ENCODE measurements at places on chromosomes 2 and 18.
A peak's percentile ranks its signal among the peaks of the same experiment; 100 is the strongest.

GRCh38 chr2:239196474-239197021 is 204.3 kb downstream of the HDAC4 start:
- peak; percentile 19 for DNase-seq

GRCh38 chr2:2577407-2577831 is 246.3 kb upstream of the MYT1L start:
- DNase-seq: peak; percentile 71

DNA sequence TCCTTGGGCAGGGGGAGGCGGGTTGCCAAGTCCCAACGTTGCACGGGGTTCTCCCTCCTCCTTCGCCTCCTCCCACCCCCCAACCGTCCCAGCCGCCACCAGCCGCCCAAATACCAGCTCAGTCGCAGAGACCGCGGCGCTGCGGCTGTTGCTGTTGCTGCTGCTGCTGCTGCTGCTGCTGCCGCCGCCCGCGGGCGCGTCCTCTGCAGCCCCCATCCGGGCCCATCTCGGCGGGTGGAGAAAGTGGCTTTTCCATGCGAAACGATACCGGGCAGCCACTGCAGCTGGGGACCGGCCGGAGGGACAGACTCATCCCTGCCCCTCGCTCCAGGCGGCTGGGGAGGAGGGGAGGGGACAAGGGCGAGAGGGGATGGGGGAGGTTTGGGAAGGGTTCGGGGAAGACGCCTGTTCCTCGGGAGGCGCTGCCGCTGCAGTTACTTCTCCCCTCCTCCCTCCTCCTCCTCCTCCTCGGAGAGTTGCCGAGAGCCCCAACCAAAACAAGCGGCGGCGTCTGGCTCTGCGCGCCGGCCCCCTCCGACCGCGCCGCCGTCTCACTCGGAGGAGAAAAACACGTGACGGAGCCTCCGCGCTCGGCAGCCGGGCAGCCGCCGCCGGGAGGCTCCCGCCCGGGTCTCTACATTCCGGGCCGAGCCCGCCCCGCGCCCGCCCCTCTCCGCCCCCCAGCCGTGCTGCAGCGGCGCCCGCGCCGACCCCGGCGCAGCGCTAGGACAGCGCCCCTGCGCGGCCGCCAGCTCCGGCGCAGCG is at the start of gene IRS1:
IRS1 (minus strand) TSS at position 610 of the 765 bp plus-strand sequence. CDS start 1,082 bp downstream, outside the sequence.
- DNase-seq: peak; percentile 89

DNA sequence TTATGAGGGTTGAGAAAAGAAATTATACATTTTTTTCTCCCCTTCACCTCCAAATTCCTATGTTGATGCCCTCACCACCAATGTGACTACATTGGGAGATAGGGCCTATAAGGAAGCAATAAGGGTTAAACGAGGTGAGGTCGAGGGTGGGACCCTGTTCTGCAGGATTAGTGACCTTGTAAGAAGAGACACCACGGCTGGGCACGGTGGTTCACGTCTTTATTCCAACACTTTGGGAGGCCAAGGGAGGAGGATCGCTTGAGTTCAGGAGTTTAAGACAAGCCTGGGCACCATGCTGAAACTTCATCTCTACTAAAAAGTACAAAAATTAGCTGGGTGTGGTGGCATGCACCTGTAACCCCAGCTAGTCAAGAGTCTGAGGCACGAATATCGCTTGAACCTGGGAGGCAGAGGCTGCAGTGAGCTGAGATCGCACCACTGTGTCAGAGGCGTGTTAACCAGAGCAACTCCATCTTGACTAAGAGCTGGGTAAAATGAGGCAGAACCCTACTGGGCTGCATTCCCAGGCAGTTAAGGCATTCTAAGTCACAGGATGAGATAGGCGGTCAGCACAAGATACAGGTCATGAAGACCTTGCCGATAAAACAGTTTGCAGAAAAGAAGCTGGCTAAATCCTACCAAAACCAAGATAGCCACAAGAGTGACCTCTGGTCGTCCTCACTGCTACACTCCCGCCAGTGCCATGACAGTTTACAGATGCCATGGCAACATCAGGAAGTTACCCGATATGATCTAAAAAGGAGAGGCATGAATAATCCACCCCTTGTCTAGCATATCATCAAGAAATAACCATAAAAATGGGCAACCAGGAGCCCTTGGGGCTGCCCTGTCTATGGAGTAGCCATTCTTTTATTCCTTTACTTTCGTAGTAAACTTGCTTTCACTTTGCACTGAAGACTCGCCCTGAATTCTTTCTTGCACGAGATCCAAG is 77.0 kb downstream of the NCAPH start:
- no peak for DNase-seq

DNA sequence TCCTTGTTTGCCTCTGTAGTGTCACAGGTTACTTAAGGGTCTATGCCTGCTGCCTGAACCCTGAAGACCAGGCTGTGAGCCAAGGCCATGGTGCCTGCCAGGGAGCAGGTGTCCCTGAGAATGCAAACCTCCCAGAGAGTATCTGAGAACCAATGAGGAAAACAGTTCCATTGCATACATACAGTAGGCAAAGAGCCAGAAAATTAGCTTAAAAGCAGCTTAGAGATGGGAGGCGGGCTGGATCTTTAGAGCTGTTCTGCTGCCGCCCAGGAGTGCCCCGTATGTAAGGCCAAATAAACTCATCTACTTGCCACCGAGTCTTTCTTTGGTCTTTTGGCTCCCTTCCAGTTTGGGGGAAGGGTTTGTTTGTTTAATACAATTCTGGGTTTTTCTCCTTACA is 327.9 kb downstream of the CLIP4 start:
- no peak for DNase-seq

- DNase-seq: no peak
Observed at GRCh38 chr2:106261871-106262321, 67.8 kb upstream of the UXS1 start.

DNA sequence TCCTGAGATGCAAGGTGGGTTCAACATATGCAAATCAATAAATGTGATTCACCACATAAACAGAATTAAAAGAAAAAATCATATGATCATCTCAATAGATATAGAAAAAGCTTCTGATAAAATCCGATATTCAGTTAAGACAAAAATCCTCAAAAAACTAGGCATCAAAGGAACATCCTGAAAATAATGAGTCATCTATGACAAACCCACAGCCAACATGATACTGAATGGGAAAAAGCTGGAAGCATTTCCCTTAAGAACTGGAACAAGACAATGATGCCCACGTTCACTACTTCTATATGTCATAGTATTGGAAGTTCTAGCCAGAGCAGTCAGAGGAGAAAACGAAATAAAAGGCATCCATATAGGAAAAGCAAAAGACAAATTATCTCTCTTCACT is 80.4 kb downstream of the MYO3B start:
- DNase-seq: no peak

GRCh38 chr2:223591596-223591995 is 10.6 kb downstream of the SCG2 start:
- no peak for DNase-seq

DNA sequence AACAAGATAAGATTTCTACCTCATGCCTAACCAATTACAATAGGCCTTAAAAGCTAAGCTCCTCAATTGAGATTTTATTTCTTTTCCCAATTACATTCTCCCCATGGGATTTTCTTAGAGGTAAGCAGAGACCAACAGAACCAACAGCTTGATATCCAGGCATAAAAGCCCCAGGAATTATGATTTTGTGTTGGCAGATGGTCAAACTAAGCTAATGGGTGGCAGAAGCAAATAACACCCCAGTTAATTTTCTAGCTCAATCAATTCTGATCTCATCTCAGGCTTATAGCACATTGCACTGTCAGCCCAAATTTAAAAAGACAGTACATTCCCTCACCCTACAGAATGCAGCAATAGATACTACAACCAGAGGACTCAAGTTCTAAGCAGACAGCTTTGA is 156.4 kb downstream of the NRXN1 start:
- no peak for DNase-seq

DNA sequence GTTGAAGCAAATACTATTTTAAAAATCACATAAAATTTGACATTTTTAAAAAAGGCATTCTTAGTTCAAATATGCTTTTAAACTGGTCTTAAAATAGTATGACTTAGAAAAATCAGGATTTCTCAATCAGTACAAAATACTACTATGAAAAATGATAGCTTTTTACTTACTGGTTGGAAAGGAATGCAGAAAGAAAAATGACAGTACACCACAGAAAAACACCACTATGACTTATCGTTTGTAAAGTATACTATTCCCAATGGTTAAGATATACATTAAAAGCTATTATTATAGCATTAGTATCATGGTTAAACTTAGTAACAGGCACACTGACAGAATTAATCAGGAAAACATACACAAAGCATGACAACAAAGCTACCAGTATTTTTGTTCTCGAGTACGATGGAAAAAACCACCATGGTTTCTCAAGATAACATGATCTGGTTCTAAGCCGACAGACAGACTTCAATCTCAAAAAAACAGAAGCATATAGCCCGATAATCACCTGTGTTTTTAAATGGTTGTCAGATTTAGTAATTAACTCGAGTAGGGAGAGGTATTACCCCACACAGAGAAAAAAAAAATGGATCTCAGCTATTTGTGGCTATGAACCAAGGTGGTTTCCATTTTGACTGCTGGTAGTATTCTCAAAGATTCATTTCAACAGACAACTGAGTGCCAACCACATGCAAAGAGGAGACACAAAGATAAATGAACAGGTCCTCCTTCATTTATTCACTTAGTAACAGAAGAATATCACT is 39.1 kb downstream of the CUL3 start:
- no peak for DNase-seq

- DNase-seq: no peak
Observed at GRCh38 chr18:2589345-2590068, 18.1 kb downstream of the NDC80 start.

- DNase-seq: no peak
Observed at GRCh38 chr18:35588995-35589394, 7.5 kb downstream of the GALNT1 start.

- DNase-seq: peak; percentile 25
Observed at GRCh38 chr2:72963423-72964145, 46.3 kb downstream of the EMX1 start.

- DNase-seq: no peak
Observed at GRCh38 chr2:144510294-144510991, 9.5 kb downstream of the ZEB2 start.

- DNase-seq: no peak
Observed at GRCh38 chr2:208015475-208015874, 9.9 kb downstream of the PLEKHM3 start.

DNA sequence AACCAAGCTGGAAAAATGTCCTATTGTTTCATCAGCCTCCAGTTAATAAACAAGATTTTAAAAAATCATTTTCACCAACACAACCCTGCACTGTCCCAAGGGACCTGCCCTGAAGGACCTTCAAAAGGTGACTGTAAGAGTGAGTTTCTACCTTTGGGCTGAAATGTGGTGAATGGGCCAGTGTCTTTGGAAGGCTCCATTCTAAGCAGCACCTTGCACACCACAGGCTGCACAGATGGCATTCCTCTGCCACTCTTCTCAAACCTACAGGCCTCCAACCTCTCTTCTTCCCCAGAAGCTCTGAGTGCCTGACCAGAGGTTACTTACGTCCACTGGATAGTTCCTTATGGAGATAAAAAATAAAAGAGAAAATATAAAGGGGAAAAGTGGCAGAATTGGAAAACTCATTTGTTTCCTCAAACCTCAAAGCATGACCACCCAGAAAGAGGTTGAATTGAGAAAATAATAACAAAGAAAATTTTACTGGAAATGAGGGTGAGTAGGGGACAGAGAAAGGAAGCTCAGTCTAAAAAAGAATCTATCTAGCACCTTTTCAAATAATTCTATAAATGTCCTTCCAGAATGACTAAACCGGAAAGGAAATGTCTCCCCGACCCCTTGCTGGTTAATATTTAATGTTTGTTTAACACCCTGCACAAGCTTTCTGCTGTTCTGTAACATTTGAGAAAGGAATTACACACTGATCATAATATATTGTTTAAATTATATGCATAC is 175.7 kb downstream of the METTL4 start:
- no peak for DNase-seq

- DNase-seq: peak; percentile 79
Observed at GRCh38 chr2:223051693-223052289, at the start of gene KCNE4. KCNE4 (plus strand) TSS chr2:223052190; CDS start chr2:223052831, 641 bp downstream.

DNA sequence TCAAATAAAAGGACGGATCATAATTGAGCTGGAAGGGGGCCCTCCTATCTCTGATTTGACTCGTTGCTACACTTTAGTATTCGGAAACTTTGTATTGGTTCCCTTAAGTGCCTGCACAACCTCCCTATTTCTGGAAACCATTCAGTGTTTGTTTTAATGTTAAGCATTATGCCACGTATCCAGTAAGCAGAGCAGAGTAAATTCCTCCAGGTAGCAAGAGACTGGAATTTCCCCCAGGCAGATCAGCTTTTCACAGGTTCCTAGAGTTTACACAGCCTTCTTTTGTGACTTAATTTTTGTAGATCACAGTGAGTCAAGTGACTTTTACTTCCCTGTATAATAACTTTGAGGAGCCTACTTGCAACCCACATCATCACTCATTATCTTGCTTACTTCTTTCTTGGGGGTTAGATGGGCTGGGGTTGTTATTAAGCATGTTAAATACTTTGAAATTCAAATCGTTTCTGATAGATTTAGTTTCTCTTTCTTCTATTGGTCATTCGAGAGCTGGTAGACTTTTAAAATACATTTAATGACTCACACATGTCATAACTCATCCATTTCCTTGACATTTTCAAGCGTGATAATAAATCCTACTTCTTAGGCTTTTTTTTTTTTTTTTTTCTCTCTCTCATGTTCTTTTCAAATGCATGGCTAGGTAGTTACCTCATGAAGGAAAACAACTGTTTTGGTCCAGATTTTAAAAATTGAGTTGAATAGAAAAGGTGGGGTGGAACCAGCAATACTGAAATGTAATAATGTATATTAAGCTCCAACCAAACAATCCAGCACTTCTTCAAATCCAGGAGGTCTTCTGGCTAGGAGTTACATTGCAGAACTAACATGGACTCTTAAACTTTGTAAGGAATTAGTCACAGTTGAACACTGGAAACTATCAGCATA is 219.3 kb downstream of the NEDD4L start:
- DNase-seq: no peak

- DNase-seq: no peak
Observed at GRCh38 chr2:128086244-128086643, 4.8 kb upstream of the UGGT1 start.

DNA sequence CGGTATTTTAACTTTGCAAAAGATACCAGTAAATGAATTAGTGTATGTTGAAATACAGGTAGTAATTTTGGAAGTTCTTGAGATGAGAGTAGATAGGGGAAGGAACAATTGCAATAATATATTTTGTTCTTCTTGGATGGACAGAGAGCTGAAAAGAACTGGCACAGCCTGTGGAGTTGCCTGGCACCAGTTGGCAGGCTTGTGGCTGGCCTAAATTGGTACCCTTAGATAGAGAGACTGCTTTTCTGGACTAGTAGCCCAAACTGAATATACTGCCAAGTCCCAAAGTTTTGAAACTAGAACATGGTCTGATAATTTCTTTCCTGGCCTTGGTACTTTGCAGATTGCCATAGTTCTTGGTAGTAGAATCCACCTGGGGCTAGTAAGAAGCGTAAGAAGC is 26.9 kb downstream of the MYO1B start:
- no peak for DNase-seq

- DNase-seq: no peak
Observed at GRCh38 chr2:98804736-98805135, 73.8 kb upstream of the MGAT4A start.
